RCC 7860 (cell line): ENCODE measurements at places on chromosomes 4 and X.

DNA sequence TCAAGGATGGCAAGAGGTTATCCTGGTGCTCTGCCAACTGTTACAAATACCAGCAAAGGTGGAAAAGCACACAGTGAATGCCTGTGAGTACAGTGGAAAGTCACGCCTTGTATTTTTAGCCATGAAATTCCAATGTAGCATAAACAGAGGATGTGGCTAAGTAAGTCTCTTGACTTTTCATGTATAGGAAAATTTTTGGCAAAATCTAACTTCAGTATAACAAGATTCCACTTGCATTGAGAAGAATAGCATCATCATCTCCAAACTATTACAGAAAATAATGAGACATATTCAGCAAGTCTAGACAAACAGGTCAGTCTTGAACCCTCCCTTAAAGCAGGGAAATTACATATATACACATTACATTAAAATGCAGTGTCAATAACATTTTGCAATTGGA is 7.9 kb downstream of the SLC10A6 start:
- no peak for DNase-seq

- DNase-seq: peak; percentile 72
Observed at GRCh38 chr4:141713771-141714445, 77.5 kb downstream of the IL15 start.

- DNase-seq: no peak
Observed at GRCh38 chrX:150868625-150869024, 29.8 kb downstream of the CD99L2 start.

GRCh38 chr4:17562157-17562556 is 14.8 kb upstream of the LAP3 start:
- DNase-seq: no peak

- no peak for DNase-seq
Observed at GRCh38 chr4:112277705-112278448, 7.8 kb downstream of the TIFA start.

DNA sequence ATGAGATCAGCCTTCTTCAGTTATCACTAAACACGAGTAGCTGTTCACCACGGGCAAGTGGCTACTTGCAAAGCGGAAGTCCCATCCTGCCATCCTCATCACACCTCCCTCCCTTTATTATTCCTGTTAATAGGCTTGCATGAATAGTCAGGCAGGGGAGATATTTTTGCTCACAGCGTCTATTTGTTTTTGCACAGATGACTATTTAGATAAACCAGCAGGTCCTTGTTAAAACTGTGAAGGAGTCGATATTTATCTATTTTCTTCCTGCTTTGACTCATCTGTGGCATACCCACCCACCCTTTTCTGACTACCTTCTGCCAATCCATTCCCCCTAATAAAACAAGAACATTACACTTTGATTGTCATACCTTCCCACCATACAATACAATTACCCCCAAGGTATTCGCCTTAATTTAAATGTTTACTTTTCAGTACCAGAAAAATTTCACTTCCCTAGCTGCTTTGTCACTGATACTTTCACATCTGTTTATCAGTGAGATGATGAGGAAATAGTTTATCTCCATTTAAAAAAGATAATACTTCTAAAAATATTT is 96.6 kb upstream of the BANK1 start:
- DNase-seq: no peak

DNA sequence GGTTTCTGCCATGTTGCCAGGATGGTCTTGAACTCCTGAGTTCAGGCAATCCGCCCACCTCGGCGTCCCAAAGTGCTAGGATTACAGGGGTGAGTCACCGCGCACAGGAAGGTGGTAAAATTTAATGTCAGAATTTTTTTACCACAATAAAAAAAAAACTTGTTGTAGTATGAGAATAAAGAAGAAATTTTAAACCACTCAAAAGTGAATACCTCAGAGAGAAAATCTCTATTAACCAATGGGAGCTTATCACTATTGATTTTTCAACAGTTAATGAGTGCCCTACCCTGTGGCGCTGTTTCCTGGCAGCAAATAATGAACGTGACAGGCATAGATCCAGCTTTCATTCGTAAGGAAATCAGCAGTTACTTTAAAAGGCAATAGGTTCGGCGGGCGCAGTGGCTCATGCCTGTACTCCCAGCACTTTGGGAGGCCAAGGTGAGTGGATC is 32.7 kb upstream of the SLC25A4 start:
- no peak for DNase-seq

DNA sequence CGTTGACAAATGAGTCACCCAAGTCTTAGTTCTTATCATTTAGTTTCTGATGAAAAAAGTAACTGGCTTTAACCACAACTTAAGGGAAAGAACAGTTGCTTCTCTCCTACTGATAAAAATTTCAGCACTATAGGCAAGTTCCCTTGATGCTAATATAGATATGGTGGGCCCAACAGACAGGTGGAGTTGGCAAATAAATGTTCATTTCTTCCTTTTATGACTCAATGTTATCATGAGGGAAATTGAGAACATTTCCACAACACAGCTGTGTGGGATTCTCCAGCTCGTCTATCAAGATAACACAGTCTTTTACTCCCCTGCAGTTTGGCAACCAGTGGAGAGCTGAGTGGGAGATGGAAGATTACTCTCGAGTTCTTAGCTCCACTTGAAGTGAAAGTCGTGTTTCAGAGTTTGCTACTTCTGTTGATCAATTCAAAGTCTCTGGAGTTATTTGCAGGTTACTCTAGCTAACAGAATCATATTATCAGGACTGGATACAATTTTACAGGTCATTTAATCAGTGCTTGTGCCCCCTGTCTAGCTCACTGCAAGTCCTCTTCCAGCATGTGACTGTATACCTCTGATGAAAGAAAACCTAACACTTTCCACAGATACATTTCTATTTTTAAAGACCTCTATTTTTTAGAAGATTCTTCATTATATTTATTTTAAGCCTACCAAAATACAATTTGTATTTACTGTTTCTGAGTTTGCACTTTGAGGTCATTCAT is 270.6 kb upstream of the GK2 start:
- no peak for DNase-seq

GRCh38 chr4:124948976-124949597 is 236.6 kb upstream of the ANKRD50 start:
- DNase-seq: peak; percentile 55

DNA sequence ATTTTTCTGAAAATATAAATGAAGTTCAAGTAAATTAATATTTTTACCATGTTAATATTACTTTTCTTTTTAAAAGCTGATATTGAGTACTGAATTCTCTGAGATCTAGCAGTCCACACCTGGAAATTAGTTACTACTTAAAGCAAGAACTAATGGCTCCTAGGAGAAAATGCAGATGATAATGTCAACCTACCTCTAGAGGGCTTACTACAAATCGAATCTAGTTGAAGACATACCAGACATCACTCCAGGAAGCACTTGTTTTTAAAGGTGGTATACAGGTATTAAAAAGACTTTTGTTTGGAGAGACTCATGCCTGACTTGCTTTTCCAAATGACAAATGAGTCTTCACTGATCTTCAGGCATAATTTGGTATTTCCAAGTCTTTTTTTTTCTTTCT is 516.4 kb upstream of the BOD1L1 start:
- DNase-seq: no peak

DNA sequence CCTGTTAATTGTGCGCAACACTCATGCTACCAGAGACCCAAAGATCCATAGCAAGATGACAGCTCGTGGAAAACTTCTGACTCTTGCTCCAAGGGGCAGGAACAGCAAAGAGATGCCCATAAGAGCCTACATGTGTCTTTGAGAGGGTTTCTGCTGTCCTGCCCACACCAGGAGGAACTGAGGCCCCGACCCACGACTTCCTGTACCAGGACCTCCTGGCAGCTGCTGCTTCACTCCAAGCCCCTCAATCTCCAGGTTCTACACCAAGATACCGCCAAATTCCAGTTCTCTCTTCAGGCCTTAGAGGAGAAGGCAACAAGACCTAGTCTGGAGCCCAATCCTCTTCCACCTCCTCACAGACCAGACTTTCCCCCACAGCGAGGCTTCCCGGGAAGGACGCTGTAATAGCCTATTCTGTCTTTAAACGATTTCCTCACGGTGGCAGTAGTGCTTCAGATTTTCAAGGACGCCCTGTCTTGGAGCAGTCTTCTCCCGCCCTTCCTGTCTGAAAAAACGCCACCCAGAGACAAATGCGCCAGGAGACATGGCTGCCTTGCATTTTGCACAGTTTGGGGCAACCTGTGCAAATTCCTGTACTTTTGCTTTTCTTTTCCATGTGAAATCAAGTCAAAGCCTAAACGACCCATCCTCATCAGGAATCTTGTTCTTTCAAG is 230.2 kb upstream of the STK26 start:
- peak; percentile 15 for DNase-seq

GRCh38 chrX:85303544-85303943 is 59.8 kb downstream of the ZNF711 start:
- DNase-seq: no peak
